ENCODE measurements at places on chromosomes 16 and 17. TPM values are rescaled to one million over a fixed set of nuclear protein-coding genes. Genes with fewer than 3 reads are reported as not detected.

GRCh38 chr16:64305663-64306062, 816.2 kb downstream of the CDH11 start:
- no peak for DNase-seq

Gene NOTUM
- not detected for total RNA-seq

- DNase-seq: no peak
Measured at GRCh38 chr17:41212524-41213169, 13.8 kb upstream of the KRTAP9-2 start.

DNA sequence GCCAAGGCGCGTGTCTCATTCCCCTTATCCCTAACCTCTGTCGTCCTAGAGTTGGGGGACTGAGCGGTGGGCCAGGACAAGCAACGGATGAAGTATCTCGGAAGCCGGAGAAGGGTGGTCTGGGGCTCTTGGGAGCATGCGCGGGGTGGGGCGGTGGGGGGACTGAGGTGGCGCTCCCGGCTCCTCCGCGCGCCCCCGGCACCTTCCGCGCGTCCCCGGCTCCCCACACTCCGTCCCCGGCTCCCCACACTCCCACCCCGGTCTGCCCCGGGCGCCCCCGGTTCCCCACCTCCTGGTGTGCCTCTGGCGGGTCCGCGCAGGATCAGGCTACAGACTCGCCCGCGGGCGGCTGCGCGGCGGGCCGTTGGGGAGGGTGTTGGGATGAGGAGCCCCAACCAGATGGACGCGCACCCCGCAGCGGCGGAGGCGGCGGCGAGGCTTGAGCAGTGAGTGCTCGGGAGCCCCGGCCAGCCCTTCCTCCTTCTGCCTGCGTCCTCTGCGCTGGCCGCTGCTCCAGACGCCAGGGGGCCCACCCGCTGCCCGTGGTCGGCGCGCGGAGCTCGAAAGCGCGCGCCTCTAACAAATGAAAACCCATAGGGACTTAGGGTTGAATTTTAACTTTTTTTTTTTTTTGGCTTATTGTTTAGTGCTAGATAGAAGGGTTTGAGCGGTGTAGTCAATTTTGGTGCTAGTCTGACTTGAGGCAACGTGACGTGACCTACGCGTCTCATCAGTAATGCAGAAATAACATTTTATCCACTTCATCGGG, 5.6 kb upstream of the CRYM start:
- no peak for DNase-seq

Gene DOC2A
- total RNA-seq: 0.67 TPM

Gene VMP1
- total RNA-seq: 236 TPM

DNA sequence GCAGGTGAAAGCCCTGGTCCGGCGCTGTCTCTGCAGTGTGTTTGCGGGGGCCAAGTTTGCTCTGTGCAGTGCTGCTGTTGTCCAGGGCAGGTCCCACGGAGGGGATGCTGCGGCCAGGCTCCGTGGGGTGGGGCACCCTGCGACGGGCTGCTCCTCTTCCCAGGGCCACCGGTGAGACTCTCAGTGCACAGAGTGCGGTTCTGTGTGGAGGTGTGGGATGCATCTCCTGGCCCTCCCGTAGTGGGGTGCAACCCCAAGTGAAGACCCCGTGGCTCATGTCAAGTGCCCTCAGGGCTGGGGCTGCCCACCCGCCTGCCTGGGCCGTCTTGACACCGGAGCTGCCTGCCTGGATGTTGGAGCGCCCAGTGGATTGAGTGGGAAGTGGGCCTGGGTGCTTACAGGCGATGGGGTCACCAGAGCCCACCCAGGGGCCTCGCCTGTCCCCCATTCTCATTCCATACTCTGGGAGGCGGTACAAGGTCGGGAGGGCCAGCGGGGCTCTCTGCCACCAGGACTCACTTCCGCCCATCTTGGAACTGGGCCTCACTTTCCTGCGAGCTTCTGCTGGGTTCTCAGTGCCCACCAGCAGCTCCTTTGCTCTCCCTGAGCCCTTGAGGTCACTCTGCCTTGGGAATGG, 119.9 kb downstream of the BANP start:
- no peak for DNase-seq

DNA sequence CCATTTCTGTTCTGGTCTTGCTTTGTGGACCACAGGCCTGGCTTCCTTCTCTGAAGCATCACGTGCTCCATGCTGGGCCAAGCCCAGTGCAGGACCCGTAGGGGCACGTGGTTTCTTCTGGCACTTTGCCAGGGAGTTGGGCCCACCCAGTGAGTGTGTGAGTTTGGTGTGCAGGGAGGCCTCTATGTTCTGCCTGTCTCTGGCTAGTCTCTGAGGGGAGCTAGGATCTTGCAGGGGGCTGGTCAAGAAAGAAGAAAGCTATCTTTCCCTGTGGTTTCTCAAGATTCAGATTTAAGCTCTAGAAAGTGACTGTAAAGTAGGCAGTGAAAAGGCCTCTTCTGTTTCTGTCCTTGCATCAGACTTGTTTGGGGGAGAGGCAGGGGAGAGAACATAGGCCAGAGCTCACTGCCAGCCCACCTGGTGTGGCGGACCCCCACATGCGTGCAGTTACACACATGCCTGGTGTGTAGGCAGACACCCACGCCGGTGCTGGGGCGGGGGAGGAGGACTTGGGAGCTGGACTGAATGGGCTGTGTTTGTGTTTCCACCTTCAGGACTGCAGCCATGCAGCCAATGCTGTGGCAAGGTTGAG, 11.8 kb downstream of the LASP1 start:
- peak; percentile 90 for DNase-seq

All from sciatic nerve (tissue), 2 donors.